ENCODE measurements at places on chromosomes 11 and 22. TPM values are rescaled to one million over a fixed set of nuclear protein-coding genes. Genes with fewer than 3 reads are reported as not detected.

Gene PTGDR2
- 1.1 TPM for total RNA-seq

Gene SHANK2
- total RNA-seq: 3.7 TPM

DNA sequence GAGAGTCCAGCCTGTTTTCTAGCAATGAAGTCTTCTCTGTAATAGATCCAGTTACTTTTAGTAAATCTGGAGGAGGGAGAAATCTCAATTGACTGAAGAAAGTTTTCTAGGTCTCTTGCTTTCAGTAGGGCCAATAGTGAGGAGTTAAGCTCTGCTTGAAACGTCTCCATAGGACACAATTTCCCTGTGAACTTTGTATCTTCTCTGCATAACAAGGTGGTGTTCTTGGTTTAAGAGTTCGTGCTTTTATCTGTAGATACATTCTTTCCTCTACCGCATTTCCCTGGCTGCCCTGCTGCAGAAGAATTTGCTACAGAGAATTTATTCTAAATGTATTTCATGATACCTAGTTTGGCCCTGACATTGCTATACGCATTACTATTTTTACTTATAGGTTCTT is 183.1 kb downstream of the ARHGAP42 start:
- no peak for DNase-seq

Gene MIOX
- total RNA-seq: not detected

Gene CLDN5
- 136 TPM for total RNA-seq

- DNase-seq: no peak
Observed at GRCh38 chr22:26777156-26777801, 119.9 kb downstream of the MIAT start.

GRCh38 chr22:49964136-49965090 is 3.8 kb downstream of the PIM3 start:
- peak; percentile 60 for DNase-seq

DNA sequence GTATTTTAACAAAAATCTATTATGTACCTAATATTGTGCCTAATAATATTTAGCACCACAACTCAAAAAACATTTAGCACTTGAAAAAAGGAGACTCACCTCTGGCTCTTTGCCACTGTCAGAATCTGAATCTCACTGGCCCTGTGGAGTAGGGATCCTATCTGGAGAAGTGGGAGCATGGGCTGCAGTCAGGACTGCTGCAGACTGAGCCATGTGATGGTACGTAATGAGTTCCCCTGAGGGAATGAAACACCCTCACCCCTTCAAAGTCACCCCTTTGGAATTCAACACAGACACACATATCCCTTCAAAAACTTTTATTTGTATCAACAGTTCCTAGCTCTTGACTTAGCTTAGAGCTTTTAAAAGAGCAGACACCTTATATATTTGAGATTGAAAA is 6.5 kb downstream of the PTPMT1 start:
- DNase-seq: no peak

Gene ZNF214
- 8.3 TPM for total RNA-seq

- DNase-seq: no peak
Observed at GRCh38 chr22:29459773-29460172, 20.2 kb upstream of the NEFH start.

- DNase-seq: peak; percentile 78
Observed at GRCh38 chr11:118194835-118195627, 18.6 kb upstream of the SCN2B start.

Data from sciatic nerve (tissue), 2 donors.